ENCODE measurements at places on chromosomes 5 and 9.

DNA sequence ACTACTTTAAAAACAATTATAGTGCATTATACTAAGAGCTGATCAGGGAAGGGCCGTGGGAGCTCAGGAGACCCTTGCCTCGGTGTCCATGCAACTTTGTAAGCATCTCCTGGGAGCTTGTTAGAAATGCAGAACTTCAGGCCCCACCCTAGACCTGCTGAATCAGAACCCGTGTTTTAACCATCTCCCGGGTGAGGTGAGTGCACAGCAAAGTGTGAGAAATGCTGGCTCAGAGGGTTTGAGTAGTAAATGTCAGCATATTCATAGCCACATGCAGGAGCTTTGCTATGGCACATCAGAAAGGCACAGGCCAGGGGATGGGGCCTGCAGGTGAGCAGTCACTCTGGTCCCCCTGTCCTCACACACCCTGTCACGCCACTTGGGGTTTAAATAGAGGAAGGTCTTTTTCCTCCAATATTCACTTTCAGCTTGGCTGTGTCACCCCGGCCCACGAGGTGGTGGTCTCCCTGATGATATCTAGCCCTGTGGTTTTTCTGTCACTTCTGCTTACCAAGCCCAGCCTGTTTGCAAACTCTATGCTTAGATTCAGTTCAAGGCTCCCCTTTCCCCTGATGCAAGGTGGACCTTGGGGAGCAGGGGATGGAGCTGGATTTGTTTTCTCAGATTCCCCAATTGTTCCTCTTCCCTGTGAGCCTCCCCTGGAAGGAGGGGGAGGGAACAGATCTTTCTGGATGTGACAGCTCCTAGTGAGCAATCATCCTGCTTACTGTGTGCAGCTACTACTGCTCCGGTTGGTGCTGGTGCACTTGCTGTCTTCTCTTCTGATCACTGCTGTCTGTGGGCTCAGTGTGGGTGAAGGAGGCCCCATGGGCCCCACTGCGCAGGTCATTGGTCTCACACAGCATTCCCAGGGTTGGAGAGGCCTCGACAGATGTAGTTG lies 51.8 kb upstream of the TGFBR1 start:
- no peak for DNase-seq

DNA sequence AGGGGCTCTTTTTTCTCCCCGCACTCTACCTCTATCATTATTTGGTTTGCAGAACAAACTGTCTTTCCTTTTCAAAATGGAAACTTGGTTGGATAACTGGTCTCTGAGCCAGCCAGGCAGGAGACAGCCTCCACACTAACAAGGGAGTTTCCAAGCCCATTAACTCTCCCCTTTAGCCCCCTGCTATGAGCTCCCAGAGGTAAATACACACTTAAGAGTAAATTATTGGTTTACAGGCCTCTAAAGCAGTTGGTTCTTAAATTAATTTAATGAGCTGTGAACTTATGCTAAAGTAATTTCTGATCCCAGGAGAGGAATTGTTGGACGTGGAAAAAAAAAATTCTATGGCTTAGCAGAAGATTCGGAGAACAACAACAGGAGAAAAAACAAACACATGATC lies 30.3 kb downstream of the EPB41L4A start:
- DNase-seq = no peak

GRCh38 chr9:110499608-110500007 lies 79.9 kb downstream of the SVEP1 start:
- DNase-seq = no peak

DNA sequence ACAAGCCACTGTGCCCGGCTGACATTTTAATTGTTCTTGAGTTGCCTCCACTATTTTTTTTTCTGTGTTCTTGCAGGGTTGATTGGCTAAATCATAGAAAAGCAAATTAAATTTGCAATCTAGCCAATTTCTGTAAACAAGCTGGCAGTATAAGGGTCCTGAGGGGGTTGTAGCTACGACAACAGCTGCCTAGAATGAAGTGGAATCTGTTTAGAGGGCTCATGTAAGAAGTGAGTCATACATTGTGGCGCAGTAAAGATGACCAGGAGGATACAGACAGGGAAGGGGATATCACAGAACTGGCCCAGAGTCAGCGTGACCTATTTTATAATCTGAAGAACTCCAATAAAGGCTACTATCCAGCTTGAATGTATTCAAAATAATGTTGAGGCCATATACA lies 82.2 kb upstream of the TLE1 start:
- no peak for DNase-seq

GRCh38 chr5:146851133-146851532 lies 27.4 kb downstream of the PPP2R2B start:
- no peak for DNase-seq

DNA sequence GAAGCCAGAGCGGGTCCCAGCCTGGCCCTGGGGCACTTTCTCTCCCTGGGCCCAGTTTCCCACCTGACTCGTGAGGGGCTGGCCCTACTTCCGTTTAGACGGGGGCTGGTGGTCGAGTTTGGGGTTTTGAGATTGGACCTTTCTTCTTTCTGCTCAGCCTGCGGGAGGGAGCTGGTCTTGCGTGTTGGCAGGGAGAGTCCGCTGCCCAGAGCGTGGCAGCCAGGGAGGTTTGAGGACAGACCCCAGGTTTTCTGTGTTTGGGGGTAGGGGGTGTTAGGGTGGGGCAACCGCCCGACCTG lies 6.0 kb upstream of the PITX1 start:
- no peak for DNase-seq

- no peak for DNase-seq
Measured at GRCh38 chr9:123191680-123192079, 76.7 kb downstream of the STRBP start.

DNA sequence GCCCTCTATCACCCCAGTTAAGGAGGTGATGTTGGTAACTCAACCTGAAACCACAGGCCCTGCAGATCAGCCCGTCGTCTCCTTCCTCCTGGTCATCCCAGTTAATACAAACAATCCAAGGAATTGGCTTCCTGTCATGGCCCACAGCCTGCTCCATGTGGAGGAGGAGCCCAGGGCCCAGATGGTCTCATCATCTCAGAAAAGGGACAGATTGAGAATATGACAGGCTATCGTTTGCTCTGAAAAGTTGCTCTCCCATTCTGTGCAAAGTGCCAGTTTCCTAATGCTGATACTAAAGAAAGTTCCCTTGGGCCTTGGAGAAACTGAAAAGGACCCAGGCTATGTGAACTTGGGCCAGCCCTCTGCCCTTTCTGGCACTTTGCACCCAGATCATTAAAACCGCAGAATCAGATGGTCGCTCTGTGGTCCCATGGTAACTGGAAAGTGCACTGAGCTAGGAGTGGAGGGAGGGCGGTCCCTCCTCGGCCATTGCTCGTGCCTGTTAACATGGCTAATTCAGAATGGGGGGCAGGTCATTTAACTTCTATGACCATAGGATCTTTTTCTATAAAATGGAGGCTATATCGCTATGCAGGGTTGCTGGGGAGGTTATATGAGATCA lies 675 bp upstream of the SPAAR start:
- DNase-seq = no peak

GRCh38 chr9:36788534-36788933 lies 215.8 kb downstream of the MELK start:
- DNase-seq = no peak

DNA sequence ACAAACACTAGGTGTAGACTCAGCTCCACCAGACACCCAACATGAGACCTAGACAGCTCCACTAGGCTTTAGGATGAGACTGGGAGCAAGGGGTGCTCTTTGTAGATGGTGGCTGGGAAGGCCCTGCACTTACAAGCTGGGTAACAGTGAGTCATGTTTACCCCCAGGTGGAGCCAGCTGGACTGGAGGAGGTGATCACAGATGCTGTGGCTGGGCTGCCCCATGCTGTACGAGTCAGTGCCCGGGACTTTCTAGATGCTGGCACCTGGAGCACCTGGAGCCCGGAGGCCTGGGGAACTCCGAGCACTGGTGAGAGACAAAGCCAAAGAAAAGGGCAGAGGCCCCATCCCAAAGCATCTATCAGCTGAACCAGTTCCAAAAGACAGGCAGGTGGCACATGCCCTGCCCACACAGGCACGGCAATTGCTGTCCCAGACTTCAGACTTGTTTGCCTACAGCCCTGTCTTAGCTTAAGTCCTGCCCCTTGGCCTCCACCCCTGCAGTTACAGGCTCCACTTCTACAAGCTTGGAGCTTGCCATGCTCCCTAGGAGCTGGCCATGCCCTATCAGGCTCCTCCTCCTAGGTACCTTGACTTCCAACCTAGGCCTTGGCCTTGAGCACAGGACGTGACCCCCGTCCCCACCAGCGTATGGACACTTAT lies 2.7 kb downstream of the CCL27 start:
- DNase-seq = no peak

- no peak for DNase-seq
Measured at GRCh38 chr5:95610546-95610945, 9.3 kb upstream of the GPR150 start.

GRCh38 chr5:72645064-72645846 lies 138.0 kb upstream of the ZNF366 start:
- no peak for DNase-seq

DNA sequence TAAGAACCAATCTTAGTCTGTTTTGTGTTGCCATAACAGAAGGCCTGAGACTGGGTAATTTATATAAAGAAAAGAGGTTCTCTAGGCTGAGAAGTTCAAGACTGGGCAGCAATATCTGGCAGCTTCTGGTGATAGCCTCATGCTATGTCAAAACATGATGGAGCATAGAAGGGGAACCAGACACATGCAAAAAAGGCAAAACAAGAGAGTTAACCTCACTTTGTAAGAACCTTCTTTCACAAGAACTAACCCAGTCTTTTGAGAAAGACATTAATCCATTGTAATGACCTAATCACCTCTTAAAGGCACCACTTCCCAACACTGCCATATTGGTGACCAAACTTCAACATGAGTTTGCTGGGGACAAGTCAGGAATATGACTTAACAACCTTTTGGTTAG lies 37.3 kb downstream of the FSD1L start:
- no peak for DNase-seq

GRCh38 chr5:1239505-1240251 lies 14.5 kb downstream of the SLC6A18 start:
- no peak for DNase-seq

DNA sequence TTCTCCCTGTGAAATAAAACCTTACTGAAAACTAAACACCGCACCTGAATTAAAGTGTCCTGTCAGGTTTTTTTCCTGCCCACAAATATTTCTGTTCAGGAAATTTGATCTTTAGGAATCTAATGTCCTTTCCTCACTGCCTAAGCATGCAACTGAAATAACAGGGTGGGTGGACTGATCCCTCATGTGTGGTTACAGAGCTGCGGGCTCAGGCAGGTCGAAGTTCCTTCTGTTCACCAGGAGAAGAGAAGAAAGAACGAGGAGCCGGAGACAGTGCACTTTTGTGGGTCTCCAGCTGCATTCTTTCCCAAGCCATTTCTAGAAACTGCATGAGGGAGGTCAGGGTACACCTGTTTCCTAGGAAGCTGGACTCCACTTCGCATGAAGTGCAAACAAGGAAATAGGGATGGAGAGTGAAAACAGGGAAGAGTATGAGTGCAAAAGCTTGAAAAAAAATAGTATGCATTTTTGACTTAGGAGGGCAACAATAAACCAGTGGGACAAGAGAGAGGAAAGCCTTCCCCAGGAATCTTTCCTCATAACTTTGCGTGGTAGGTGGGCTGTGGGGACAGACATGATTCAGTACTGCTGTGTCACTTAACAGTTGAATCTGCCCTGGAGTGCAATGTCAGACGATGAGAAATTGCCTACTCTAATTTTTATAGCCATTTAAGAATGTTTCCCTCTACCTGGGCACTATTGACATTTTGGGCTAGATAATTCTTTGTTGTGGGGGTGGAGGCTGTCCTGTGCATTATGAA lies 60.3 kb downstream of the GCNT1 start:
- no peak for DNase-seq

DNA sequence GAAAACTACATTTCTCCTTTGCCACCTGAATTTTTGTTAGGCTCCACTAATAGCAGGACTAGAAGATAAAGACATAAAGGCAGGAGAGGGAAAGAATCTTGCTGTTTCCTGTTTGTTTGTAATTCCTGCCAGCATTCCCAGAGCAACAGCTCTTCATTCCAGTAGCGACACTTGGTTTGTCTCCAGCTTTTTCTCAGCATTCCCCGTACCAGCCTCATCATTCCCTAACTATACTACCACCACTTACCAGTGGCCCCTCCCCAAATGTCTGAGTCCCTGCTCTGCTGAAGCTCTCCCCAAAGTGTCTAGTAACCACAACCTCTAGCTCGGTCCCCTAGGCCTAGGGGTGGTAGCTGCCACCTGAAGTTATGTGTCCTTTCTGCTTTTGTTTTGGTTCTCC lies 18.6 kb downstream of the CETN3 start:
- no peak for DNase-seq

- DNase-seq = no peak
Measured at GRCh38 chr5:4572311-4573100, 567.6 kb upstream of the ADAMTS16 start.

- no peak for DNase-seq
Measured at GRCh38 chr9:133958756-133959155, 33.4 kb downstream of the VAV2 start.

DNA sequence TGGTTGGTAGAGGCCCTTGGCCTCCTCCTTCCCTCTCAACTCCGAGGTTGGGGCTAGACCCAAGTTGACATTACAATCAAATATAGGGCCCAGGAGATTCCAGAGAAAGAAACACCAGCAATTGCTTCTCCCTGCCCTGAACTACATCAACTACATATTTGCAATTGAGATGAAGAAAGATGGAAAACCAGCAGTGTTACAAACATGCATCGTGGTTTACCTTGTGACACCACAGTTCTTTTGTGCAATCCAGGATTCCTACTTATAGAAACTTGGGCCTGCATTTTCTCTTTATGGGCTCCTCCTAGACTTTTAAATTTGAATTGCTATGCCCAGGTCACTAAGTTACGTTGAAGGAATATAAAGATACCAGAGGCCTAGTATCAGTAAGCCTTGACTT lies 126.7 kb downstream of the DCP2 start:
- no peak for DNase-seq

- no peak for DNase-seq
Measured at GRCh38 chr5:170554521-170555267, 50.9 kb downstream of the KCNIP1 start.

DNA sequence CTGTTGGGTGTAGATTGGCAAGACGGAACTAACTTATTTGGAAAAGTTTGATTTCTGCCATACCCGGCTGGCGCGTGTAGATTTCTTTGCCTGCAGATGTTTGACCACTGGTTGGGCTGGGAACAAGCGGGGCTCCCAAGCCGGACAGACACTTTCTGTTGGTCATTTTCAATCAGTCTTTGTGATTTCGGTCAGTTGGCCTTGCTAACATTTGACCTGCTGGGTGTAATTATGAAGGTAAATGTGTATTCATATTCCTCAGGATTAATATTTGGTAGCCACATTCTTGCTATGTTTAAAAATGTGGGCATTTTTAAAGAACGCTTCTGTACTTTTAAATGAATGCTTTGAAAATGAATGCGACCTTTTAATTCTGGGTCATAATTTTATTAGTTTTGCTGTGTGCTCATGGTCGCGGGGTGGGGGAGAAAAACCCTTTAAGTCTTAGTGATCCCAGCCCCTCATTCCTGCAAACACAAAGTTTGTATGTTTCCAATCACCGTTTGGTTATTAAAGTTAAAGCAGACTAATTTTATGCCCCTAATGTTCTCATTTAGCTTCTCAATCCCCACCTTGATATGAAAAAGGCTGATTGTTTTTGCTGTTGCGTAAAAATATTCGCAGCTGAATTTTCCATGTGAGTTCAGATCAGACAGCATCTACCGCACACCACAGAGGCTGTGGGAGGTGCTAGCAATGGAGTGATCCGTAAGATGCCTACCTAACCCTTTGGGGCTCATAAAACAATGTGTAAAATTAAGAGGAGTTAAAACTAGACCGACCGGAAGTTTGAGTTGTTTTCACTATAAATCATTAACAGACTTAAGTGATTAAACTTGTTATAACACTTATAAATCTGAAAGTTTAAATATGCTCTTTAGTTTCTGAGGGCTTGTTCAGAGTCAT lies 1.5 kb downstream of the RASGRF2 start:
- peak; percentile 21 for DNase-seq

GRCh38 chr5:37002176-37002751 lies 125.7 kb downstream of the NIPBL start:
- DNase-seq = no peak

Data from T-helper 9 cell (primary cell).